Stimulated activated CD8-positive, alpha-beta memory T cell treated with anti-CD3 and anti-CD28 coated beads, Interleukin-2, amount 100 ng/mL, for 1 hour (primary cell): ENCODE measurements at places on chromosomes 1 and 21.

DNA sequence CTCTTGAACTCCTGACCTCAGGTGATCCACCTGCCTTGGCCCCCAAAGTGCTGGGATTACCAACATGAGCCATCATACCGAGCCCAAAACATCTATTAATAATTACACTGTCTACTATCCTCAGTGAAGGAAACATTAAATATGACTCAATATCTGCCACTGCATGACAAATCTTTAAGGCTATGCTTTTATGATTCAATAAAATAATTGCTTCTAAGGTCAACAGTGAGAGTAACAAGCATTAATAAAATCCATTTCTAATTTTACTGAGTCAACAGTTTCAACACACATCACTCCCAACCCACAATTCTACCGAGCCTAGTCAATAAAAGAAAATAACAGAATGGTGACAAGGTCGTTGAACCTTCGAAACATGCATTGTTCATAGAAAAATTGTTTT, 125.5 kb upstream of the CHRM3 start:
- DNase-seq: no peak

DNA sequence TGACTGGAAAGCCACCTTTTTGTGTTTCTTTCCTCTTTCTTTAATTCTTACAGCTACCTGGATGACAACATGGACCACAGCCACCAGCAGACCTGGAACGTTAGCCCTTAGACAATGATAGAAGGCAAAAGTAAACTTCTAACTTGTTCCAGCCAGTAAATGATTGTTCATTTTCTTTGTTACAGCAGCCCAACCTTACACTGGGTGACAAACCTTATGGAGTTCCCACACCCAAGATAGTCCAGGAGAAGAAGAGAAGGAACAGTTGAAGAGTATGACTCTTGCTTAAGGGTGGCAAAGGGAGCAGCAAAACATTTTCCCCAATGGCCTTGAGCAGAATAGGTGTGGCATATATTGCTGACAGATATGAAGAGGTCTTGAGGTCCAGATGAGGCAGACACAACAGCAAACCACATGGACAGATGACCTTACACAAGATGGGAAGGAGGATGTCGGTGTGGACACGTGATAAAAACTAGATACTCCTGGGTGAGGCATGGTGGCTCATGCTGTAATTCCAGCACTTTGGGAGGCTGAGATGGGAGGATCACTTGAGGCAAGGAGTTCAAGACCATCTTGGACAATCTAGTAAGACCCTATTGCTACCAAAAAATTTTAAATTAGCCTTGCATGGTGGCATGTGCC, 11.8 kb upstream of the FAM76A start:
- no peak for DNase-seq

DNA sequence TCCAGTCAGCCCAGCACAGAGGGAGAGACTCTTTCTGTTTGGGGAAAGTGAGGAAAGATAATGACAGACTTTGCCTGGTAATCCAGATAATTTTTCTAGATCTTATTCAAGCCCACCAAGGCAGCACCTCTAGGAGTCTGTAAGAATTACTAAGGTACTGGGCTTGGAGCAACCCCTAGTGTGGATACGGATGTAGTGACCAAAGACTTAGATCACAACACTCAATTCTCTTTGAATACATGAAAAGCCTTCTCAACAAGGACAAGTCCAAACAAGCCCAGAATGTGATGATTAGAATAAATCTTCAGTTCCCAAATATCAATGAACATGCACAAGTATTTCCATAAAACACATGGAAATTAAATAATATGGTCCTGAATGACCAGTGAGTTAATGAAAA, 206.9 kb downstream of the MRPL39 start:
- no peak for DNase-seq

GRCh38 chr1:220764757-220765156, 16.6 kb downstream of the MTARC2 start:
- no peak for DNase-seq

DNA sequence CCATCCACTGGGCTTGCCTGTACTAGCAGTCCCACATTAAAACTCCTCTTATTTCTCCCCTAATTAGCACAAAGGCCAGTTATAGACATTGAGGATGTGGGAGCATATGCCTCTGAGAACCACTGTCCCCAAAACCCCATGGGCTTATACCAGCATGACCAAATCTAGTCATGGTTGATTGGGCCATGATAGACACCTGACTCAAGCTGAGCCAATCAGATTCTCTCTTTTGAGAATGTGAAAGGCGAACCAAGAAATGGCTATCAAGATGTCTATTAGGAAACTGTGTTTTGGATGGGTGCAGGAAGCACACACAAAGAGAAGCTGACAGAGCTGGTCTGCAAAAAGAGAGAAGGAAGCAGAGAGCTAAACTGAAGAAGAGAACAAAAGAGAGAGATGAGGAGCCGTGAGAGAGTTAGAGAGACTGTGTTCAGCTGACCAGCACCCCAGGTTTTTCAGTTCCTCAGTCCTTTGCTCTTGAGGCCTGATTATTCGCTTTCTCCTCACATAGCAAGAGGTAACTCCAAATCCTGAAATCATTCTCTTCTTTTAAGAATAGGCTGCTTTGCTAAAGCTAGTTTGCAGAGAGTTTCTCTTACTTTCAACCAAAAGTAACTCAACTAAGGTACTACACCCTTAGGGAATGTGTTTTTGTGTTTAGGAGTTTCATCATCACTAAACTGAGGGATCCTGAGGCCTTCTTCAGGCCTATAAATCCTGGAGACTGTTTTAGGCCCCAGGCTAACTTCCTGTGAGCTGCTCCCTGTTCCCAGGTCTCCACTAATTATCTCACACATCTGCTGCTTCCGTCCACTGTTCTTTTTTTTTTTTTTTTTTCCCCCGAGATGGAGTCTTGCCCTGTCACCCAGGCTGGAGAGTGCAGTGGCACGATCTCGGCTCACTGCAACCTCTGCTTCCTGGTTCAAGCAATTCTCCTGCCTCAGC, 7.9 kb upstream of the TIPRL start:
- DNase-seq: no peak

DNA sequence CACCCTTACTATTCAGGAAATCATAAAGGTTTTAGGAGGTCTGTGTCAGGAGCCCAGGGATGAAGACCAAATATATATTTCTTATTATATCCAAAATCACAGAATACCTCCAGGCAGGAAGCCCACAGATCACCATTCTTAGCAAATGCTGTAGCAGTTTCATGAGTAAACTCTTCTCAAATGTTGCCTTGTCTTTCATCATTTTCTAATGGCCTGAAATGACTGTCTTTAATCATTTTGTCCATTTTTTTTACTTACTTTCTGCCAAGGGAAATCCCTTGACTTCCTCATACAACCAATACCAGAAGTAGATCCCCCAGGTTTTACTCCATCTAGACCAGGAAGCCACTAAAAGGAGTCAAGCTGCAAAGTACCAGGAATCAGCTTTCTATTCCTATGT, 32.4 kb downstream of the PSMG1 start:
- no peak for DNase-seq

GRCh38 chr1:11098931-11099309, 749 bp downstream of the EXOSC10 start:
- no peak for DNase-seq

- DNase-seq: no peak
Observed at GRCh38 chr1:214977110-214977509, 105.4 kb upstream of the KCNK2 start.

DNA sequence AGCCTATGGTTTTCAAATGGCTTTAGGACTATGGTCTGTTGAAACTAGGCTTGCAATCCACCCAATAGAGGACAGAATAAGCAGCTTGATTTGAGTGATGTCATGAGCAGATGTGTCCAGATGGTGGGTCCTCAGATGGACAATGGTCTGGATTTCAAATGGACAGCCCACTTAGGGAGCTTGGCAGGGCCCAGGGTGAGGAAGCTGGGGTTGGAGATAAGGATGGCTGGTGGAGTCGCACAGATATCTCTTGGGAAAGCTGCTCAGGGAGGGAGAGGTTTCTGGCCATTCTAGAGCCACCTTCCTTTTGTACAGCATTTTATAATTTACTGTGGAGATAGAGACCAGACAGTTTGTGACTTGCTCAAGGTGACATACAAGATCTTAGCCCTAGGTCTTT, 55.0 kb downstream of the NFASC start:
- DNase-seq: no peak

DNA sequence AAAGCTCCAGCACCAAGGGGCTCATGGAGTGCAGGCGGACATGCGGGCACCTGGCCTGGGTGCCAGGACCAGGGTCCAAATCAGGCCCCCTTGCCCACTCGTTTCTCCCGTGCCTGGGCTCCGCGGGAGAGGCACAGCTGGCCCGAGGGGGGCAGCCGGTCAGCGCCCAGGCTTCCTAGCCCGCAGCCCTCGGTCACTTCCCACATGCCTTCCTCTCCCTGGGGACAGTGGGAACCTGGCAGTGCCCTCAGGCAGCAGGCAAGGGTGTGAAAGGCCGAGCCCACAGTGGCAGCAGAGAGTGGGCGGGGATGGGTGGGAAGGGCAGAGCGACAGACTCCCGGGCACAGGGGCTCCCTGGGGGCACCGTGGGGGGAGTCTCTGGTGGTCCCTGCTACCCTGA, 69.8 kb downstream of the MEGF6 start:
- no peak for DNase-seq

- no peak for DNase-seq
Observed at GRCh38 chr21:36047139-36047538, 13.2 kb downstream of the SETD4 start.

DNA sequence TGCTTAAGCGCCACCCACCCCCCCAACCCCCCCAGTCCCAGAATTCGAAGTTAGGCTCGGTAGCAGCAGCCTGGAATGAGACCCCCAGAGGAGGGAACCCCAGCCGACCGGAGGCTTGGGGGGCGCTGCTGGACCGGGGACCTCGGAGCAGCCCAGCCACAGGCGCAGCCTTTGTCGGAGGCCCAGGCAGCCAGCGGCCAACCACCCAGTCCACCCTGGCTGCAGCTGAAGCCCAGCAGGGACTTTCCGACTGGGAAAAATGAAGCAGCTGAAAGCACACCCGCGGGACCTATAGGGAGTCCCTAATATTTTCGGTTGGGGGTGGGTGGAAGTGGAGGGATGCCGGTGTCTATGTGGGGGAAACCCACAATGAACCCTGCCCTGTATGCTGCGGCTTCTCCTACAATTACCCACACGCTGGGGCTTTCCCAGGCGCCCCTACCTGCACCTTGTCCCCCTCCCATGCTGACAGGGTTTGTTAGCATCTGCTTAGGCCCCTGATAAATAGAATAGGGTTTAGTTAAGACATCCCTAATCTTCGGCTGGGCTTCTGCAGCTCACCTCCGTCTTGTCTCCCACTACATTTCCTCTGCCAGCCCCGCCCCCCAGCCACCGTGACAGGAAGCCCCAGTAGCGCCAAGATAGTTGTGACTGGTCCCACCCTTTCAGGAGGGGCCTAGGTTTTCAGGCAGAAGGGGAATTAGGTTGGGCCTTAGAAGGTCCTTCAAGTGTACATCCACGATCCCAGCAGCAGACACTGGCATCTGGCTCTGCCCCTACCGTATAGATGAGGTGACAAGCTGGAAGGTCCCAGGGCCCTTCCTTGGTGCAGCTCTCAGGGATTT, 838 bp downstream of the CCDC28B start:
- peak; percentile 58 for DNase-seq

- DNase-seq: no peak
Observed at GRCh38 chr1:100290291-100290690, 24.3 kb downstream of the RTCA start.

DNA sequence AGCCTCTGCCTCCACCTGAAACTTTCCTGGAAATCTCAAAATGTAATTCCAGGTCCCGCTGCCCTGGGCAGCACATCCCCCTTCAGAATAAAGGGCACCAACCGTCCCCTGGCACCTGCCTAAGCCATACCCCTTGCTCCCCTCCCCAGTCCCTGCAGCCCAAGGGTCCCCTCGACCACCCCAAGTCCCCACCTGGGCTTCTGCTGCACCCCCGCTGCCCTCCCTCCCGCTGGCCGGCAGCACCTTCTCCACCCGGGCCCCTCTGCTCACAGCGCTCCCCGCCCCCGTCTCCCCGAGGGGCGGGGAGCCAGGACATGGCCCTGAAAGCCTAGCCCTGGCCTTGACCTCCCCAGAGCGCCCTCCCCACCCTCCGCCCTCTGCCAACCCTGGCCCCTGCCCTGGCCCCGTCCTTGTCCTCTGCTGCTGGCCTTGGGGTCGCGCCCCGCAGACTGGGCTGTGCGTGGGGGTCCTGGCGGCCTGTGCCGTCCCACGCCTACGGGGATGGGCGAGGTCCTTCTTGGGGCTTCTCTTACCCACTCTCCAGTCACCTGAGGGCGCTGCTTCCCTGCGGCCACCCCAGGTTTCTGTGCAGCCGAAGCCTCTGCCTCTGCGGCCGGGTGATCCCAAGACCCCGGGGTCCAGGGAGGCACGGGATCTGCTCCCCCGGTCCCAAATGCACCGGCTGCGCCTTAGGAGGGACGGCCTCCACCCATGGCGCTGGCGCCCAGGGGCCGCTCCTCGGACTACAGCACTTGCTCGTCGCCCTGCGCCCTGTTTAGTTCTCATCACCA, 41.7 kb downstream of the WDR4 start:
- DNase-seq: no peak

- DNase-seq: no peak
Observed at GRCh38 chr1:160082487-160082886, 1.1 kb downstream of the KCNJ9 start.

DNA sequence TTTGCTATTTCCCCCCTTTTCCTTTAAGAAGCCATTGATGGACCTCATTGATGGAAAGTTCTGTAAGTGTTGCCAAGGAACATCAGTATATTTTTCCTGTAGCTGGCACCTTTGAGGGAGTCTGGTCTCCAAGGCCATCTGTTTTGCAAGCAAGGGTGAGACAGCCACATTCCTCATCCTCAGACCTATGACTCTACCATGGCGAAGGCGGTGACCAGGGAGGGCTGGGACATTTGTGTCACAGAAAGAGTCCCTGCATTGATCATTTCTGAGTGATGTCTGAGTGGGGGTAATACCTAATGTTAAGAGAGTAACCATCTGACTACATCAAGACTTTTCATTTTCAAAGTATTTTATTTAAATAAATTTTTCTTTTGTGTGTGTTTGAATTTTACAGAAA, 35.4 kb downstream of the KIAA0040 start:
- no peak for DNase-seq

DNA sequence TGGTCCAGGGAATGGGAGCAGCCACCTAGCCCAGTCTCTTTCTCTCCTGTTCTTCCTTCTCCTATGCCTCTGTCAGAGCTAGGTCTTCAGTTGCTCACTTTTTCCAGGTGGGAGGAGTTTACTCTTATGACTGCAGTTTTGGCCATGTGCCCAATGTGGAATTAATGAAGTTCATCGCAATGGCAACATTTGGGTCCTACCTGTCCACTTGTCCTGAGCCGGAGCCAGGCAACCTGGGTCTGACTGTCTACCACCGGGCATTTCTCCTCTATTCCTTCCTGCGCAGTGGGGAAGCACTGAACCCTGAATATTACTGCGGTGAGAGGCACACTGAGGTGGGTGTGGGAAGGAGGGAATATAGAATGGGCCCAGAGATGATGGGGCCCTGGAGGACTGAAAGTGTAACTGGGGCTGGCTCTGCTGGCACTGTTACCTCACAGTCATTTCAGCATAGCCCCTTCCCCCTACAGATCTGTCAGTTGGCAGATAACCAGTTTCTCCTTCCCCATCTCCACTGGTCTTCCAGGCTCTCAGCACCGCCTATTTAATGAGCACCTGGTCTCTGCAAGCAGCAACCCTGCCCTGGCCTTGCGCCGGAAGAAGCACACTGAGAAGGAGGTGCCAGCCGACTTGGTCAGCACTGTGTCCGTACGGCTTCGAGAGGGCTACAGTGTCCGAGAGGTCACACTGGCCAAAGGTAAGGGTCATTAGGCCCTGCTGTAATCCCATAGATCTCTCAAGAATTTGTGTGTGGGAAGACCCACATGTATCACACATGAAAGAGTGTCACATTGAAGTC, 30.1 kb downstream of the SZT2 start:
- no peak for DNase-seq

- DNase-seq: no peak
Observed at GRCh38 chr21:38989745-38990423, 184.2 kb downstream of the ETS2 start.
